ENCODE measurements at places on chromosomes 5 and 9.

DNA sequence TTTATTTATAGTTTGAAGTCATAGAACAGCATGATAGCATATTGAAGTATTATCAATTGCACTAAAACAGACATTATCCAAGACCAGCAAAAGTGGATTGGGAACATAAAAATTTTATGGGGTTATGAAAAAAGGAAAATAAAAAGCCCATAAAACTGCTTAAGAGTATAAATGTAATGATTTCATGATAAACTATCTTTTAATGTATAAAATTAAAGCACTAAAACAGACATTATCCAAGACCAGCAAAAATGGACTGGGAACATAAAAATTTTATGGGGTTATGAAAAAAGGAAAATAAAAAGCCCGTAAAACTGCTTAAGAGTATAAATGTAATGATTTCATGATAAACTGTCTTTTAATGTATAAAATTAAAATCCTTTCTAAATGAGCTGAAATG, 119.0 kb upstream of the DAPK1 start:
- DNase-seq = no peak

DNA sequence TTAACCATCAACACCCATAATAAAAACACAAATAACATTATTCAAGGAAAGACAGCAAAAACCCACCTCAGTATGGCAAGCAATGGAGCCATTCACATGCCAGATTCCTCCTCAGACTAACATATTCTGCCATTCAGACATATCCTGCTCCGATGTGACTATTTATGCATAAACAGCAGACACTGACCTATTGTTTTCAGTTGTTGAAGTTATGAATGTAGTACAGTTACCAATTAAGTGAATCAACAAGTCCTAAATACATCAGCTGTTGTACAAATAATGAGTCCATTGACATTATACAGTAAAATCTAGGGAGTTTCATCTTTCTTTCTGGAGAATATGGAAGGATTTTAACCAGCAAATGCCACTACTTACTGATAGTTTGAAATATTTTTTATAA, 131.7 kb downstream of the DENND1A start:
- DNase-seq = no peak

DNA sequence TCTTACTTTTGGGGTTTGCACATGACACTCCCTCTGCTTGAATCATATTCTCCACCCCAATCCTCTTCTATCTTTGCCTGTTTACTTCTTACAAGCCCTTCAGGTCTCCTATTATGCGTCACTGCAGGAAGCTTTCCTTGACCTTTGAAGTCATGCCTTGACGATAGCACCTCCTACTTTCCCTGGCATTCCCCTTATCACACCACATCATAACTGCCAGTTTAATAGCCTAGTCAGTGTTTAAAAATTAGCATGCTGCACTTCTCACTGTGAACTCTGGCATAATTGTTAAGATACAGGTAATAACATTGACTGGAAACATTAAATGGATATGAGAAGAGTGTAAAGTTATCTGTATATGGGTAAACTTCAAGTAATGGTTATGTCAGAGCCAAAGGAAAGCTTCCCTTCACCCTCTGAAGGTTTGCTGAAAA, 37.1 kb upstream of the CEP120 start:
- DNase-seq = no peak

DNA sequence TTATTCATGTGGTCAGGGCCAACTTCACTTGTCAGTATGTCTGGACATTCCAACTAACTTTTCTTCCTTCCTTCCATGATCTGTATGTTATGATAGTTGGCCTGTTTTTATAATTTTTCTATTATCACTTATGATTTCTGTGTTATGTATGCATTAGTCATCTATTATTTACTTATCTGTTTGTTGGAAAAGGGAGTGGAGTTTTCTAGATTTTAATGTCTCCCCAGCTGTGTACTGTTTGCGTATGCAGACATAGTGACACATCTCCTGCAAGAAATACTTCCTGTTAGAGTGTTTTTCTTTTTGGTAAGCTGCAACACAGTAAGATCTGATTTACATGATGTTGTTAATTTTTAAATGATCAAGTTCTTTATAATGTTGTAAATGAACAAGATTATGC, 8.7 kb upstream of the INSYN2B start:
- no peak for DNase-seq

GRCh38 chr5:36150676-36151433, 832 bp downstream of the LMBRD2 start:
- DNase-seq = peak; percentile 60

DNA sequence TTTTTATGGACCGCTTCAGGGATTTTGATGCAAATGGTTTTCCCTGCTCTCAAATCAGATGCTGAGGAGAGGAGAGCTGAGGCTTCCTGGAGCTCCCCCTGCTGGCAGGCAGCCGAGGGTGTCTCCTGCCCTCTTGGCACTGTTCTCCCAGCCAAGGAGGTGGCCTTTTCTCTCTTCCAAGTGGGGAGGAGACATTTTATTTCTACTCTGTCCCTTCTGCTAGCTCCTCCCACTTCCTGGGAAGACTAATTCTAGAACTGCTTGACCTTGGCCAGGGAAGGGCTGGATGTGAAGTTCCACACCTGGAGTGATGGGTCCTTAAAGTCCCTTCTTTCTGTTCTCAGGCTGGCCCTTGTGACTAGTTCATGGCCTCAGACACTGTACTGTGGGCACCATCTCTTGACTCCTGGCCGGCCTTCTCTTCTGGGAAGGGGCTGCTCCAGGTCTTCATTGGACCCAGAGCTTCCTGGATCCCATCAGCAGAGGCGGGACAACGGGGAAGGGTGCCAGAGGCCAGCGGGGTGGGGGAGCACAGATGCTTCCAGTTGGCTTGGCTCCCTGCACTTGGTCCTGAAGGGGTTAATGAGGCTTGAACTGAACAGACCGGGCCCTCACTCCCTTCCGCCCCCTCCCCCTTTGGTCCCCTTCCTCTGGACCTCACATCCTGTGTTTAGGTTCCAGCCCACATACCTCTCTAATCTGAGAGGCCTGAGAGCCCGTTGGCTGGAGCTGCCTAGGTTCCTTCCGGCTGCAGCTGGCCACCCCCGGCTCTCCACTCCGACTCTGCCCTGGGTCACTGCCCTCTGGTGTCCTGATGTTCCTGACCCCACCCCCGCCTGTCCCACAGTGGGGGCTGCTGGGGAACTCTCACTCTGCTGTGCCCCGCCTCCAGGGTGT, 32.1 kb downstream of the PTPA start:
- DNase-seq = peak; percentile 88
